ENCODE measurements at places on chromosomes 1 and 21. TPM values are rescaled to one million over a fixed set of nuclear protein-coding genes. Genes with fewer than 3 reads are reported as not detected.

Gene ARHGAP30
- total RNA-seq = 244 TPM

GRCh38 chr1:170704256-170704655 is 40.3 kb downstream of the PRRX1 start:
- no peak for DNase-seq
- H3K27me3 ChIP-seq = no peaks in the 10 kb centered on the region
- H3K27ac ChIP-seq = no peak overlapping the region
- H3K4me3 ChIP-seq = no peak overlapping the region
- H3K4me1 ChIP-seq = no peaks in the 10 kb centered on the region
- H3K36me3 ChIP-seq = no peaks in the 10 kb centered on the region

DNA sequence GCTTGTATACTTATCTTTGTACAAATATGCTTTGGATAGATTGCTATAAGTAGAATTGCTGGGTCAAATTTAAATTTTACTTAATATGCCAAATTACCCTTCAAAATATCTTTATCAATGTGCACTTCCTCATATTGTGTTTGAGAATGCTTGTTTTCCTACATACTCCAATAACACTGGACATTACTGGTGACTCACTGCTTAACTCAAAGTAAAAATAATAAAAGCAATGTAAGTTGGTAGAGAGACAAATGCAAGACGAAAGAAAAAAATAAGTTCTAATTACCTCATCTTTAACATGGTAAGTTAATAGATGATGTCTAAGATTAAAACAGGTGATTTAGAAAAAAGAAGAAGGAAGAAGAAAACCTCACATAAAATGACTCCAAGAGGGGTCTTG is 7.9 kb upstream of the SH3GLB1 start:
- H3K4me3 ChIP-seq = no peak overlapping the region
- no peaks in the 10 kb centered on the region for H3K4me1 ChIP-seq
- no peaks in the 10 kb centered on the region for H3K36me3 ChIP-seq

DNA sequence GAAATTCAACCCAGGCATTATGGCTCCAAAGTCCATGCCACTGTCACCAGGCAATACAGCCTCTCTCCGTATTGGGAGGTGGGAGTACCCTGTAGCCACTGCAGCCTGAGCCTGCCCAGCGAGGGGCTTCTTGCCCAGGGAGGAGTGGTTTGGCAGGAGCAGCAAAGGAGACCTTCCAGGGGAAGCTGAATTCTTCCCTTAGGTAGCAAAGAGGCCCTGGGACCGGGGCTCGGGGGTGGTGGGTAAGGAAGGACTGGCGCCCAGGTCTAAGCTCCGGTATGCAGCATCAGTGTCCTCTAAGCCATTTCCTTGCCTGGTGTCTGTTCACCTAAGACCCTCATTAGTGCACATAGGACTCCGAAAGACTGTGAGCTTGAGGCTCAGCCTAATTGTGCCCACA is 17.0 kb downstream of the TNNT2 start:
- no peak overlapping the region for H3K27ac ChIP-seq

DNA sequence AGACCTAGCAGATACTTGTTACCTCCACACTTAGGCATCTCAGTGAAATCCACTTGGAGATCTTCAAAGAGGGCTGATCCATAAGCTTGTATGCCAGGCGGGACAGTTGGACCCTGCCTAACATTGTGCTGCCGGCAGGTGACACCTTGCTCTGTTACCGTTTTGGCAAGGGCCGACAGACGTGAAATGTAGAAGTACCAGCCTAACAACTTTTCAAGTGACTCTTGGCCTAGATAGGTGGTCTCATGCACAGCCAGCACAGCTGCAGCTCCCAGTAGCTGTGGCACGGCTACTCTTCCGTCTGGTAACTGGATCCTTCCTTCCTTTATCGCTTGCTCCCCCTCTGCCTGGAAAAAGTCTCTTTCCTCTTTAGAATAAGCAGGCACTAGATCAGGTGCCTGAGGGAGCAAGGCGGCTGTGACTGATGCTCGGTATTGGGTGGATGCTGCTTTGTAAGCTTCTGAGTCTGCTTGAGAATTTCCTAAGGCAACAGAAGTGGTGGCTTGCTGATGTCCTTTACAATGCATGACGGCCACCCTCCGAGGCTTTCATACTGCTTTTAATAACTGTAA is 713.5 kb downstream of the AMY1C start:
- peaks cover 4% of the 10 kb centered on the region for H3K4me1 ChIP-seq
- no peaks in the 10 kb centered on the region for H3K27me3 ChIP-seq
- DNase-seq = no peak
- no peak overlapping the region for H3K4me3 ChIP-seq
- no peak overlapping the region for H3K27ac ChIP-seq

GRCh38 chr21:36478207-36478701 is 1.7 kb downstream of the CLDN14 start:
- no peak overlapping the region for H3K27ac ChIP-seq
- no peaks in the 10 kb centered on the region for H3K4me1 ChIP-seq
- peaks cover 7% of the 10 kb centered on the region for H3K27me3 ChIP-seq
- no peaks in the 10 kb centered on the region for H3K36me3 ChIP-seq

- peak; percentile 20 for DNase-seq
- peak overlapping the region; percentile 12 for H3K4me3 ChIP-seq
- peaks cover 11% of the 10 kb centered on the region for H3K36me3 ChIP-seq
- H3K4me1 ChIP-seq = peaks cover 57% of the 10 kb centered on the region
- peak overlapping the region; percentile 58 for H3K27ac ChIP-seq
These were observed 11.4 kb downstream of the FASLG start for GRCh38 chr1:172670316-172670715.

Gene PLA2G5
- not detected for total RNA-seq

Gene LCE2C
- total RNA-seq = not detected

GRCh38 chr1:220819467-220820026 is 32.8 kb downstream of the MTARC1 start:
- DNase-seq = no peak
- no peaks in the 10 kb centered on the region for H3K4me1 ChIP-seq
- H3K27me3 ChIP-seq = peaks cover 3% of the 10 kb centered on the region
- no peak overlapping the region for H3K4me3 ChIP-seq

DNA sequence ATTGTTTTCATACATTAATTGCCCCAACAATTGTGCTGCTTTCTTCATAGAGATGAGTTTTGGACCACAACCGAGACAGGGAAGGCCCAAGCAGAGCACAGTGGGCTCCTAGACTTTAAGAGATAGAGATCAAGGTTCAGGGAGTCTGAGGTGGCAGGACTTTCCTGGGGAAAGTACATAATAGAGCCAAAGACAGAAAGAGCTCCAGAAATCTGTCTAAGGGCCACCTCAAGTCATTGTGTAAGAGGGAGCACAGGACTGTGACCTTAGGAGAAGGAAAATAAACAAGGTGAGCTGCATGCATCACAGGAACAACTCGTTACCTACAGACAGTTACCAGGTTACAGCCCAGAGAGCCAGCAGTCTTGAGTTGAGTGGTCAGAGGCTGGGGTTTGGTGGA is 41.3 kb upstream of the CR2 start:
- no peak overlapping the region for H3K27ac ChIP-seq
- no peak for DNase-seq
- no peak overlapping the region for H3K4me3 ChIP-seq
- H3K36me3 ChIP-seq = no peaks in the 10 kb centered on the region

- H3K27me3 ChIP-seq = no peaks in the 10 kb centered on the region
- no peak overlapping the region for H3K27ac ChIP-seq
- no peak overlapping the region for H3K4me3 ChIP-seq
- no peak for DNase-seq
- H3K36me3 ChIP-seq = no peaks in the 10 kb centered on the region
These were observed 117.5 kb downstream of the TGFB2 start for GRCh38 chr1:218462587-218462986.

DNA sequence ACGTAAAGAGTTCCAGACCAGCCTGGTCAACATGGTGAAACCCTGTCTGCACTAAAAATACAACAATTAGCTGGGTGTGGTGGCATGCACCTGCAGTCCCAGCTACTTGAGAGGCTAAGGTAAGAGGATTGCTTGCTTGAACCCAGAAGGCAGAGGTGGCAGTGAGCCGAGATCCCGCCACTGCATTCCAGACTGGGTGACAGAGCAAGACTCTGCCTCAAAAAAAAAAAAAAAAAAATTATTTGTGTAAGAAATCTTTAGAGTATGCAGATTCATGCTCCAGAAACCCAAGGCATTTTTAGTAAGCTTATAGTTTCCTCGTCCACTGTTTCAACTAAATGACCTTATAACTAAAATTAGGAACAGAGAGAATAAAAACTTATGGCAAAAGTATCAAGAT is 51.3 kb downstream of the ABL2 start:
- no peak overlapping the region for H3K27ac ChIP-seq
- H3K4me3 ChIP-seq = no peak overlapping the region
- H3K36me3 ChIP-seq = no peaks in the 10 kb centered on the region
- no peak for DNase-seq
- H3K27me3 ChIP-seq = no peaks in the 10 kb centered on the region
- H3K4me1 ChIP-seq = no peaks in the 10 kb centered on the region

Gene CHI3L1
- total RNA-seq = not detected

GRCh38 chr1:219495737-219496408 is 117.0 kb downstream of the ZC3H11B start:
- H3K27ac ChIP-seq = no peak overlapping the region
- no peaks in the 10 kb centered on the region for H3K36me3 ChIP-seq
- no peaks in the 10 kb centered on the region for H3K4me1 ChIP-seq
- no peak for DNase-seq
- no peaks in the 10 kb centered on the region for H3K27me3 ChIP-seq
- H3K4me3 ChIP-seq = no peak overlapping the region

Gene SUCO
- total RNA-seq = 31.4 TPM

DNA sequence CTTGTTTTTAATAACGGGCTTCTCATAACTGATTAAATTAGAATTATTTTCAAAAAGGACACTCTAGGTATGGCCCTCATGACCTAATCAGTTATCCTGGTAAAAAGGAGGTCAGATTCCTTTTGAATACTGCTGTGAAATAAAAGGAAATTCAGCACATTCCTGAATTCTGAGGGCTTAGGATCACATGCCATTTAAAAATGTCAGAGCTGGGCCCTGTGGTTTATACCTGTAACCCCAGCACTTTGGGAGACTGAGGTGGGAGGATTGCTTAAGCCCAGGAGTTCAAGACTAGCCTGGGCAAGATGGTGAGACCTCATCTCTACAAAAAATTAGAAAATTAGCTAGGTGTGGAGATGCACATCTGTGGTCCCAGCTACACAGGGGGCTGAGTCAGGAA is 18.0 kb upstream of the RABGGTB start:
- H3K4me1 ChIP-seq = no peaks in the 10 kb centered on the region
- H3K27ac ChIP-seq = no peak overlapping the region
- no peak overlapping the region for H3K4me3 ChIP-seq
- H3K27me3 ChIP-seq = no peaks in the 10 kb centered on the region
- H3K36me3 ChIP-seq = peaks cover 2% of the 10 kb centered on the region

DNA sequence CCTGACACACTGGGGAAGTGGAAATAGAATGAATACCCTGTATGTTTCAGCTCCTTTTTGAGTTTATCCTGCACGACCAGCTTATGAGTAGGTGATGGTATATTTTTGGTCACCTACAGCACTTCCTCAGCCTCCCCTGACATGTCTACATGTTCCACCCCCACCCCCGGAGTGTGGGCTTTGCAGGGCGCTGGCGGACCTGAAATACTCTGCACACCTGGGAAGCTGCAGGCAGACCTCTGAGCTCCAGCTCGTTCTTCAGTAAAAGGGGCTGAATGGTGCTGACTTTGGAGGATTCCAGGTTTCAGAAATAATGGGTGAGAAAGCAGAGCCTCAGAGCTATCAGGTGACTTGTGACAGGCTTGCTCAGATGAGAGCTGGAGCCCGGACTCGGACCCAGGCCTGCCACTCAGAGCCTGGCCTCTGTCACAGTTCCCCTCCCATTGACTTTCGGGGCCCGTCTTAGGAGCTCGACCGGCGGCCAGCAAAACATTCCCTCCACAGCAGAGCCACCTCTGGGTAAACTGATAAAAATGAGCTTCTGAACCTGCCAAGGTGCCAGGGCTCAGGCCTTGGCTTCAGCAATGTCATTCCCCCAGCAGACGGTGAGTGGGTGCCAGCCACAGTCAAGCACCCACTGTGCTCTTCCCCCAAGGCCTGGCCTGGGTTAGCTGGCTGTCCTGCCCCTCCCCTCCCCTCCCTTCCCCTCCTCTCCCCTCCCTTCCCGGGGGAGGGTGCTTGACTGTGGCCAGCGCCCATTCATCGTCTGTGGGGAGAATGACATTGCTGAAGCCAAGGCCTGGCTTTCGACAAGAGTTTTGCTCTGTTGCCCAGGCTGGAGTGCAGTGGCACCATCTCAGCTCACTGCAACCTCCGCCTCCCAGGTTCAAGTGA is 30.1 kb downstream of the DOP1B start:
- DNase-seq = no peak
- peaks cover 25% of the 10 kb centered on the region for H3K4me1 ChIP-seq
- H3K27me3 ChIP-seq = no peaks in the 10 kb centered on the region
- H3K27ac ChIP-seq = no peak overlapping the region
- H3K4me3 ChIP-seq = no peak overlapping the region

DNA sequence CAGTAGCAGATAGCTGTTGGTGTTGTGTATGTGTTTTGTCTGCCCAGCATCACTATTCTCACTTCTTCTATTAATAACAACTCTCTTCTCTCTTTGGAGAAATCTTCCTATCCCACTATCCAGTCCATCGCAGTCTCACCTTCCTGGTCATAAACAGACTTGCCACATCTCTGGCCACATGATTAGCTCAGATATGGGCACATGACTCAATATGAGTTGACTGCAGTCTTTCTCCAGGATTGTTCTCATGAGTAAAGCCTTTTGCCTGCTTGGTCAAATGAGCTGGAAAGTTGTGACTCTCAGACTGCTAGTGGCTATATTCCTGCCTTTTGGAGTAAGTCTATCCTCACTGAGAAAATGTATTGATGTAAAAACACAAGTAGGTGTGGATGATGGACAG is 32.9 kb upstream of the TADA1 start:
- peaks cover 38% of the 10 kb centered on the region for H3K4me1 ChIP-seq
- no peak for DNase-seq
- peaks cover 3% of the 10 kb centered on the region for H3K27me3 ChIP-seq
- no peak overlapping the region for H3K27ac ChIP-seq

DNA sequence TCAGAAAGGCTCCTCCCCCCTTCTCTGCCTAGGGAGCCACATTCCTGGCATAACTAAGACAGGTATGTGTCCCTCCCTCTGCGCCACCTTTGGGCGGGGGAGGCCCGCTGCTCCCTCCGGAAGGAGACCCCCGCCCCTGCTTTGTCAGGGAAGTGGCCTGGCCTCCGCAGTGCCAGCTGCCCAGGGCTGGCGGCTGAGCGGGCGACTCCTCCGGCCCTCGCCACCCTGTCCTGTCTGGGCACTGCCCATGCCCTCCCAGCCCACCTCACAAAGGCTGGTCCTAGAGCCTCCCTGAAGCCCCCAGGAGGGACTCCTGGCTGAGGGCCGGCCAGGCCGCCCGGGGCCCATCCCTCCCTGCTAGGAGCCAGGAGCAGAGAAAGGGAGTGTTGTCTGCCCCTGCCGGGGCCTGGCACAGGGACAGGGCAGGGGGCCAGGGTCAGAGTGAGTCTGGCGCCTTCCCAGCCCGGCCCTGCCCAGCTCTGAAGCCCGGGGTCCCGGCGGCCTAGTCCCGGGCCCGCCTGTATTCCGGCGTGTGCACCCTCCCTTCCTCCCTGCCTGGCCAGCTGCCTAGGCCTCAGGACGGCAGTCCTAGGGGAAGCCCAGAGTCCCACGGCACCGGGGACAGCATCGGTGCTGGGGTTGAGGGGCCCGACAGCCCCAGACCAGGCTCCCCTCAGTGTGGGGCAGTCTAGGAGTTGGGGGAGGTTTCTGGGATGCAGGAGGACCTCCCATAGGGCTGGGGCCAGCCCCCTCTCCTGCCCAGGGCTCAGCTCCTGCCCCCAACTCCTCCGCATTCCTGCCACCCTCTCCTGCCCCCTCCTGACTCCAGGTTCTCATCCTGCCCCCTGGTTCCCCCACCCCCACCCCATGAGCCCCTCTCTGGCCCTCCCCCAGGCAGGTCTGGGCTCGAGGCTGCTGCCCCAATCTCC is 5.1 kb downstream of the AGRN start:
- peaks cover 16% of the 10 kb centered on the region for H3K27me3 ChIP-seq
- no peak overlapping the region for H3K27ac ChIP-seq
- DNase-seq = no peak
- H3K4me3 ChIP-seq = no peak overlapping the region
- peaks cover 13% of the 10 kb centered on the region for H3K4me1 ChIP-seq
- H3K36me3 ChIP-seq = no peaks in the 10 kb centered on the region

Data from activated CD4-positive, alpha-beta T cell treated with anti-CD3 and anti-CD28 coated beads, Interleukin-2, amount 10 ng/mL, durations not matched to agents 7 days and 5 days (primary cell).